Stimulated activated CD8-positive, alpha-beta memory T cell treated with anti-CD3 and anti-CD28 coated beads, Interleukin-12 subunit alpha, Interleukin-12 subunit beta, amount 100 ng/mL, for 1 hour (primary cell): ENCODE measurements at places on chromosomes 12 and 14.

GRCh38 chr12:112606611-112607365 lies 184.8 kb upstream of the RPH3A start:
- DNase-seq = no peak

GRCh38 chr12:19085090-19085489 lies 44.4 kb upstream of the PLEKHA5 start:
- no peak for DNase-seq

GRCh38 chr12:12032851-12033797 lies 37.6 kb upstream of the BCL2L14 start:
- DNase-seq = peak; percentile 59

GRCh38 chr12:82708061-82708879 lies 21.6 kb downstream of the TMTC2 start:
- no peak for DNase-seq
